ENCODE measurements at places on chromosomes 1 and 21.
A peak's percentile ranks its signal among the peaks of the same experiment; 100 is the strongest.

- no peak for DNase-seq
Measured at GRCh38 chr1:199113265-199113869, 474.5 kb downstream of the PTPRC start.

DNA sequence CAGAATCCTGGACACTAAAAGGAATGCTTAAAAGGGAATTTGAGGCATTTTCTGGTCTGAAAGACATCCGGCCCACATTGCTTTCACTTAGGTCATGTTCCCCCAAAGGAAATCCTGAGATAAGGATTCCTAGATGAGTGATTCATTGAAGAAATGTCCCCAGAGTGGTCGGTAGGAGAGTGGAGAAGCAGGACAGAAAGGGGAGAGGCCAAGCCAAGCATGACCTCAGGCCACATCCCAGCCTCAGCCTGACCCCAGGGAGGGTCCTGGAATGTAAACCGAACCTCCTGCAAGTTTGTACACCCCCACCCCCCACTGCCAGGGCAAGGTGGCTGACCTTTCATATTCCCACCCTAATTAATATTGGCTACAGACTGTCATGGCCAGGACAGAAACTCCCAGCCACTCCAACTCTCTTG, 16.6 kb downstream of the HIVEP3 start:
- DNase-seq = no peak

GRCh38 chr1:156430866-156431265, 61.9 kb downstream of the RHBG start:
- no peak for DNase-seq

DNA sequence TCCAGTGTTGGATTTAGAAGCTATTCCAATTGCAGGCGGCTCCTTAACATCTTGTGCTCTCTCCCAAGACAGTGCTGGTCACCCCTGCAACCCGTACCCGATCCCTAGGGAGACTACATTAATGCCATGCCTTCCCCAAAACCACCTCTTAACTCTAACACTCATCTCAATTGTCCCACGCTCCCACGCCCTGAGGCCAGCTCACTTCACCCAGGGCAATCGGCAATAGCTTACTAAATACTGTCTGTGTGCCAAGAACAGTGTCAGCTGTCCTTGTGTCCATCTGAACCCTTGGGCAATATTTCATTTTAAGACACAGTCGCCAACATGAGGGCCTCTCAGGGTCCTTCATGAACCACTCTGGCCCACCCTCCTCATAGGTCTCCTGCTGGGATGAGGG, 13.9 kb downstream of the C1orf198 start:
- DNase-seq = no peak

DNA sequence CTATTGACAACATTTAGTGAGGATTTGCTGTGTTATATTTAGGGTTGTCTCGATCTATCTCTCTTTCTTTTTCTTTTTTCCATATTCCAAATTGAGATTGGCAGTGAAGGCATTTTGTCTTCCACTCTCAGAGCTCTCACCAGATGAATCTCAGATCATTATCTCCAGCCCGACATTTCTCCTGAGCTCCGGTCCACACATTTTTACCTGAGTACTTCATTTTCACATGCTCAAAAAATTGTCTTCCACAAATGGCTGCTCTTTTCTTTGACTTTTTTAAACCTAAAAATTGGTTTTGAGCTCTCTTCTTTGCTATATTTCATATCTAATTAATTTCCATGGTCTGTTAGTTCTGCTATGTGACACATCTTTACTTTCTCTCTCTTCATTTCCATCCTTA, 56.9 kb upstream of the ASB17 start:
- no peak for DNase-seq

- no peak for DNase-seq
Measured at GRCh38 chr1:54275349-54275748, 75.4 kb downstream of the MRPL37 start.

DNA sequence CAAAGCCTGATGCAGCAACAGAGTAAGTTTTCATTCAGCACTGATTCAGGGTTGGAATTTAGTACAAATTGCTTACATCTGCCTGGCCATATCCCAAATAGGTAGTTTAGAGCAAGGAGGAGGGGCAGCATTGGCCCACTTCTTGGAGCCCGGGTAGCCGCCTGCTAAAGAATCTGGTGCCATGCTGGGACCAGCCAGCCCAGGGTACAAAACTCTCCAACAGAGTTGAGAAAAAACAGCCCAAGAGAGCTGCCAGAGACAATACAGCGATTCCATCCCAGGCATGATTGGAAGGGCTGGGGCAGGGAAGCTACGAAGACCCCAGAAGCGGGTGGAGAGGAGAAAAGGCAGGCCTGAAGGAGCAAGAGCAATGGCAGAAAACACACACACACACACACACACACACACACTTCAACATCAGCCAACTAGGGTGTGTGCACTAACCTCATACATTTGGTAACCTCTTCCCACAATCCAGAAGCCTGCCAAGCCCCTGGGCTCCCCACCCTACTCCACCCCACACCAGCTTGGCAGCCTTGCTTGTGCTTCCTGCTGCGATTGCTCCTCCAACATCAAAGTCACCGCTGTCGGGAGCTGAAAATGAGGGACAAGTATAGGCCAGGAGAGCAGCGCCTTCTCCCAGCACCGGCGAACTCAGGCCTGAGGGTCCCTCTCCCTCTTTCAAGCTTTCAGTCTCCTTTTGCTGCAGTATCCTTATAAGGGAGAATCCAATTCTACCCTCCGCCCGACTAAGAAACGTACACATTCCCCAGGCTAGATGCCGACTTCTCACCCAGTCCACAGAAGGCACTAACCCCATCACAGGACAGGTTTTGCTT, 1.2 kb downstream of the PIK3C2B start:
- peak; percentile 94 for DNase-seq

DNA sequence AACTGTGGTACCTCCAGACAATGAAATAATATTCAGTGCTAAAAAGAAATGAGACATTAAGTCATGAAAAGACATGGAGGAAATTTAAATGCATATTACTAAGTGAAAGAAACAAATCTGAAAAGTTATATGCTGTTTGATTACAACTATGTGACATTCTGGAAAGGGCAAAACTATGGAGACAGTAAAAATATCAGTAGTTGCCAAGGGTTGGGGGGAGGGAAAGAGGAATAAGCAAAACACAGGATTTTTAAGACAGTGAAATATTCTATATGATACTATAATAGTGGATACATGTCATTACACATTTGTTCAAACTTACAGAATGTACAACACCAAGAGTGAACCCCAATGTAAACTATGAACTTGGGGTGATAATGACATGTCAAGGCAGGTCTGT, 38.2 kb upstream of the PKN2 start:
- DNase-seq = no peak

GRCh38 chr21:40438616-40439015, 408.3 kb downstream of the DSCAM start:
- no peak for DNase-seq

GRCh38 chr1:214833178-214833756, 230.3 kb downstream of the CENPF start:
- DNase-seq = no peak

- DNase-seq = no peak
Measured at GRCh38 chr1:165647970-165648369, 16.9 kb downstream of the MGST3 start.

- no peak for DNase-seq
Measured at GRCh38 chr1:93468662-93469061, 20.7 kb downstream of the FNBP1L start.

GRCh38 chr1:161251579-161251978, 7.0 kb upstream of the PCP4L1 start:
- no peak for DNase-seq

DNA sequence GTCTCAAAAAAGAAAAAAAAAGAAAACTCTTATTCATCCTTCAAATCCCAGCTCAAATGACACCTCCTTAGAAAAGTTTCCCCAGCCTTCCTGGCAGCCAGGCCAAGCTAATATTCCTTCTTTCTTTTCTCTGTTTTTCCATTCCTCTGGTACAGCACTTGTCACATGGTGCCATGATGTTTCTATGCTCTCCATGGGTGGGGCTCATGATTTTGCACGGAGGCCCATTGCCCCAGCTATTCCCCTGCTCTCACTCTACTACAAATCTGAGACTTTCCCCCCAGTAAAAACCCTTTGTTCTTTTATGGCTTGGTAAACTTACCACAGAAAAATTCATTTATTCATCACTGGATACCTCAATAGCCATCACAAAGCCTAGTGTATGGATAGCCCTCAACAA, 26.5 kb downstream of the OLFML2B start:
- no peak for DNase-seq

GRCh38 chr21:31786164-31786920, 54.4 kb upstream of the SCAF4 start:
- no peak for DNase-seq

- DNase-seq = no peak
Measured at GRCh38 chr1:8016210-8016894, 9.8 kb downstream of the ERRFI1 start.

DNA sequence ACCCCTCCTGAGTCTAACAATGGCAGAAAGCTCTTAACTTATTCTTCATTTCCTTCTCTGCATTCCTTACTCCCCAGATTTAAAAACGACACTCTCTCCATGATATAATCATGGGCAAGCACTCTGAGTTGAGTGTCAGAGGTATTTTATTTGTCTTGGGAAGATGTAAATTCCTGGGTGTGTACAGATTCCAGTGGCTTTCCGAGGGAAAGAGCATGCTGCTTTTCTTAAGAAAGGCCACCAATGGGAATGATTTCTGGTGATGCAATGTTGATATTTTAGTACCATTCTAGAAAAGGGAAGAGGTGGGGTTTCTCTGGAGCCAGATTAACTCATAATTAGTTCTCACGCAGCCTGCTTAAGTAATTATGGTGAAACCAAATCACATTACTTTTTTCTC, 47.8 kb upstream of the BTG3 start:
- DNase-seq = no peak

Measured in large intestine (tissue), 12 donors.